ENCODE measurements at places on chromosomes 7 and 10. TPM values are rescaled to one million over a fixed set of nuclear protein-coding genes. Genes with fewer than 3 reads are reported as not detected.

CUBN gene
- 3.0 TPM for total RNA-seq

CALN1 gene
- total RNA-seq: not detected

CPA1 gene
- not detected for total RNA-seq

OPALIN gene
- total RNA-seq: not detected

CCDC136 gene
- 3.3 TPM for total RNA-seq

UTF1 gene
- not detected for total RNA-seq

CTAGE8 gene
- total RNA-seq: 0.49 TPM

FAM237B gene
- not detected for total RNA-seq

PRTFDC1 gene
- total RNA-seq: 24.2 TPM

MRPS33 gene
- 34.1 TPM for total RNA-seq

SEMA3E gene
- not detected for total RNA-seq

GOLGA7B gene
- not detected for total RNA-seq

HOXA5 gene
- 21.4 TPM for total RNA-seq

CPN1 gene
- total RNA-seq: not detected

SFTPD gene
- not detected for total RNA-seq

SMIM30 gene
- total RNA-seq: 41.7 TPM

MOGAT3 gene
- total RNA-seq: not detected

NRCAM gene
- 49.0 TPM for total RNA-seq

SPDYE8 gene
- total RNA-seq: not detected

FKBP6 gene
- total RNA-seq: not detected

STRIP2 gene
- 10.0 TPM for total RNA-seq

All from endothelial cell of umbilical vein (primary cell).